CD4-positive, alpha-beta T cell treated with Interleukin-12 subunit alpha and Interleukin-12 subunit beta, for 1 hour (primary cell): ENCODE measurements at places on chromosomes 4 and X.

DNA sequence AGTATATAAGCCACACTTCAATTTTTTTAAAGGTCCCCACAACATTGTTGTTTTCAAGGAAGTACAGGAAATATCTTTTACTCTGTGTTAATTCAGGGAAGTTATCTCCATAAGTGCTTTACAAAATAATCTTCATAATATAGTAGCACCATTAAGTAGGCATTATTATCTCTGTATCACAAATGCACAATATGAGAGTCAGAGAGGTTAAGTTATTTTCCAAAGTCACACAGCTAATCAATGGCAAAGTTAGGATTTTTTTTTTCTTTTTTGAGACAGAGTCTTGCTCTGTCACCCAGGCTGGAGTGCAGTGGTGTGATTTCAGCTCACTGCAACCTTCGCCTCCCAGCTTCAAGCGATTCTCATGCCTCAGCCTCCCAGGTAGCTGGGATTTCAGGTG is 35.1 kb upstream of the PI4K2B start:
- no peak for DNase-seq

GRCh38 chrX:103063191-103063845 is 653 bp downstream of the BEX1 start:
- DNase-seq, result no peak

- no peak for DNase-seq
Observed at GRCh38 chrX:105269386-105269785, 48.9 kb upstream of the TEX13A start.

DNA sequence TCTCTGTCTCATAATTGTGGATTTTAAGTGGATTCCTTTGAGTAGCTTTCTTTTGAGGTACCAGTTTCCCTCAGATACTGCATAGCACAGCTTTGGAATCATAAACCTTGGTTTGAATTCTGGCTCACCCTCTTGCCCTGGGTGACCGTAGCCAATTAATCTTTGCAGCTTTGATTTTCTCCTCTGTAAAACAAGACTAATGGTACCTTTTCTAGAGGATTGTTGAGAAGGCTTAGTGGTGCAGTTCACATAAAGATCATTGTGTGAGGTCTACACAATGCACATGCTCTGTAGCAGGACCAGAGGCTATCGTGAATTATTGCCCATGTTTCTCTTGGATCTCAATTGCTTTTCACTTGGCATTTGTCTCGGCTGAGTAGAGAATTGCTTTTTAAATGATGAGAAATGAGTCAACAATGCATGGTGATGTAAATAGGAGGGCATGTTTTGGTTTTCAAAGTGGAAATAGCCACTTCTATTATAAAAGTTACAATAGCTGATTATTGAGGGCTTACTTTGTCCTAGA is 47.9 kb downstream of the TMEM131L start:
- no peak for DNase-seq

- DNase-seq, result no peak
Observed at GRCh38 chr4:128868758-128869157, 59.3 kb downstream of the JADE1 start.

DNA sequence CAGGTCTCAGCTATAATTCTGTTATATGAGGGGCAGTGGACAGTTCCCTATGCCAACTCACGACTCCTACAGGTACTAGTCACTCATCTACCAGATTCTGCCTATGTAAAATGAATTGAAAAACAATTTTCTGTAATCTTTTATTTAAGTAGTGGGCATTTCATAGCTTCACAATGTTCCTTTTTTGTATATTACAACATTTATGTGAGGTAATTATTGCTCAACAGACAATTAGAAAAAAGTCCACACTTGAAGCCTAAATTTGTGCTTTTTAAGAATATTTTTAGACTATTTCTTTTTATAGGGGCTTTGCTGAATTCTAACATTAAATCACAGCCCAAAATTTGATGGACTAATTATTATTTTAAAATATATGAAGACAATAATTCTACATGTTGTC is 20.4 kb downstream of the EREG start:
- DNase-seq, result no peak

- DNase-seq, result no peak
Observed at GRCh38 chr4:165115301-165115700, 2.6 kb upstream of the TMEM192 start.

DNA sequence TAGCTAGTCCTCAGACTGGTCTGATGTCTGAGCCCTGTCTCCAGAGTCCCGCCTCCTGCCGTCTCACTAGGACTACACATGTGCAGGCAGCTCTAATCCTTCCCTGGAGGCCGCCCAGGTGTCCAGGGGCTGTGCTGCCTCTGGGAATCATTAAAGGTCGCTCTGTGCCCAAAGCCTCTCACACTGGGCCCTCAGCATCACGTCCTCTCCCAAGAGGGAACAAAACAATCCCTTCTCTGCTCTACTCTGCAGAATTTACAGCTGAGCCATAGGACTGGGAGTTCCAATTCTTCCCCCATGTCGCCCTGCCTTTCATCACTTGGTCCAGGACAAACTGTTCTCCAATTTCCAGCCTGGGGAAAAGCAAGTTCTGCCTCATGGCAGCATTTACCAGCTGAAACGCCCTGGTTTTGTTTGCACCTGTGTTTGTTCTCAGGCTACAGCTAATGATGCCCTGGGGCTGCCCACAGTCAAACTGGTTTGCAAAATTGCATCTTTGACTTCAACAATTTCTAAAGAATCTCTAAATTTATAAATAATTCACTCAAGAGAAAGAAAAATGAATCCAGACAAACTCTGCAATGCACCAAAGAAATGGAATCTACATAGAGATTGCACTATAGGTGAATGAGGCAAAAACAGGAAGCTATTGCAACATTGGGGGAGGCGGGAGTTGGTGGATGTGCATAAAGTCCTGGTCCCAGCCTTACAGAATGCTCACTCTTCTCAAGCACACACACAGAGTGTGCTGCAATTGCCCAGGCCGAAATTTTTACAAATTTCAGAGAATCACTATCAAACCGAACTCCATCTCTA is 7.2 kb upstream of the MRFAP1 start:
- no peak for DNase-seq

DNA sequence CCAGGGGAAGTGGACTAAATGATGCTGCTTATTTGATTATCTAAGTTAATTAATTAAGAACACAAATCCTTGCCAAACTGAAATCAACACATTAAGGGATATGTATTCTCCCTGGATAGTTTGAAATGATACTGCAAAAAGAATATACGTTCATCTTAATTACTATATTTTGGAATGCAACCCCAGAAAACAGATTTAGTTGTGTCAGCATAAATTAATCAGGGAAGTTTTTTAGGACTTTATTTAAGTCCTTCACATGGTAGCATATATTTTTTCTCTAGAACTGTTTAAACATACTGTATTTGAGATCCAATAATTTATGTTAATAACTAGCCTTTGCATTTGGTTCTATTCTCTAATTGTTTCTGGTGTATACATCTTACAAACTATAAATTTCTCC is 52.5 kb downstream of the NRK start:
- no peak for DNase-seq

DNA sequence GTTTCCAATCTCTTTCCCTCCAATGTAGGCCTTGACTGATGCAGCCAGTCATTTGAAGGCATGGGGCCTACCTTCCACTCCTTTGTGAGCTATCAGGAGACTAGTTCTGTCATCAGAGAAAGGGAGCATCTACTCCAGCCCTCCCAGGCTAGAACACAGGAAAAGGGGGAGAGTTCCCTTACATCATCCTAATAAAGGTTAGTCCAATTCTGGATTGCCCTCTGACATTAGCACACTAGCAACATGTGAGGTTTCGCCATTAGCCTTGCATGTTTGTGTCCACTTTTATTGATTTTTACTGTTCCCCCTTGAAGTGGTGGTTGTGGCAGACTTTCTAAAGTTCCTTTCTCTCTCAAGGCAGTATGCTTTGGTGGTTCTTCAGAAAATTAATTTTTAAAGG is 67.3 kb downstream of the ZFX start:
- DNase-seq, result no peak
